ENCODE measurements at places on chromosomes 16 and 17.

- no peak for DNase-seq
These were observed 12.4 kb upstream of the ZNF19 start for GRCh38 chr16:71501547-71501946.

DNA sequence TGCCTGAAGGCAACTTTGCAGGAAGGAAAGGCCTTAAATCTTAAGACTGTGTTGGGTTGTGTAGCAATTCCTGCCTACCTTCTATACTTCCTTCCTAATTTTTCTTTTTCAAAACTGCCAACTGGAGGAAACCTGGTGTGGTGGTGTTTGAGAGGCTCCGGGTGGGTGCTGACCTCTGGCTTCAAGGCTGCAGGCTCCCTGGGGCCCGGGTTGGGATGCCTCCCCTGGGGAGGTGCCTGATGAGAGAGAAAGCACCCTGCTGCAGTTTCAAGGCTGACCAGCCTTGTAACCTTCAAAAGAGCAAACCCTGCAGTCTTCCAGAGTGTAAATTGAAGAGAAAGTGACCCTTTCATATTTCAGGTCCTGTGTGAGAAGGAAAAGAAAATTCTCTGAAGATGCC, 55.9 kb downstream of the MSI2 start:
- no peak for DNase-seq

- DNase-seq, result no peak
These were observed 83.7 kb downstream of the SALL1 start for GRCh38 chr16:51067352-51067751.

DNA sequence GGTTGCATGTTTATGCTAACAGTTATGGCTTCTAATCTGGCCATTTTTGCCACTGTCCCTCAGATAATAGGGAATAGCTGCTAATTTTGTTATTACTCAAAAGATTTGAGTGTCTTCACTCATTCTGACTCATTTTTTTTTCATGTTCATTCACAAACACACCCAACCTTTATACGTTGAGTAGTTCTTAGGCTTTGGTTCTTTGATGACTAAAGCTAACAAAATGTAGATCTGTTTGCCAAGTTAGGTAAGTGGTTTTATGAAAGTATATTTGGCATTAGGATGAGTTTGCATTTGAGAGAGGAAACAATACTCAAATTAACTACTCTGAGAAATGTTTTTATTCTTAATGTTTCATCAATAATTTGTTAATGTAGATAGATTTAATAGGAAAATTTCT, 3.6 kb downstream of the MAP2K4 start:
- DNase-seq, result no peak

DNA sequence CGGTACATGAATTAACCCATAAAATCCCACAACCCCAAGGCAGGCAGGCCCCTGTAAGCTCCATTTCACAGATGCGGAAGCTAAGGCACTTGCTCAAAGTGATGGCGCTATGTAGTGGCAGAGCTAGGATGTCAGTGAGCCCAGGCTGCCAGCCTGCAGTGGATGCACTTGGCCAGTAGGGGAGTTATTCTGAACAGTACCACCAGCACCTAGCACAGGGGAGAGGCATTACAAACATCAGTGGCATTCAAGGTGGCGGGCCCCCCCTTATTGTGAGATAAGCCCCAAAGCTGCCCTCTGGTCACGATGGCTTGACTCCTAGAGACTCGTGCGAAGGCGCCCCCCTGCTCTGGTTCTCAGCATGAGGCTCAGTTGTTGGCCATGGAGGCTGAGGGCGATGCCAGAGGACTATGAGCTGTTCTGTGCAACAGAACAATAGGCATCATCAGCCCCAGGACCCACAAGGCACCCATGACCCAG, 33.8 kb downstream of the GTF3C1 start:
- no peak for DNase-seq

DNA sequence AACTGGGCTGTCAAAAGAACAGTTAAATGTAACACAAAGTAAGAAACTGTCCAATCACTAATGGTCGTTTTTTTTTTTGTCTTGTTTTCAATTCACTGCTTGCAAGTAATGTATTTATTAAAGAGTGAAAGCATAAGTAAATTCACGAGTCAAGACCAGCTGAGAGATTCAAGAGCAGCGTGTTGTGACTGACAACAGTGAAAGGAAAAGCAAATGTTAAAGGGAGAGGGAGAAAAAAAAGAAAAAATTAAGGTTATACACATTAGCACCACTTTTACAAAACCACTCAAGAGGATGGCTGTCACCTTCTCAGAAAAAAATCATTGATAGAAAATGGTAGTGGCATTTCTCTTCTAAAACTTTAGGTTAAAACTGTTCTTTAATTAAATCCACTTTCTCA, 36.1 kb downstream of the GPATCH8 start:
- DNase-seq, result no peak

GRCh38 chr17:59441464-59442096, 110.1 kb downstream of the YPEL2 start:
- DNase-seq, result no peak
